ENCODE measurements at places on chromosomes 7 and 10.

- DNase-seq: no peak
Observed at GRCh38 chr7:12239806-12240205, 28.7 kb downstream of the TMEM106B start.

DNA sequence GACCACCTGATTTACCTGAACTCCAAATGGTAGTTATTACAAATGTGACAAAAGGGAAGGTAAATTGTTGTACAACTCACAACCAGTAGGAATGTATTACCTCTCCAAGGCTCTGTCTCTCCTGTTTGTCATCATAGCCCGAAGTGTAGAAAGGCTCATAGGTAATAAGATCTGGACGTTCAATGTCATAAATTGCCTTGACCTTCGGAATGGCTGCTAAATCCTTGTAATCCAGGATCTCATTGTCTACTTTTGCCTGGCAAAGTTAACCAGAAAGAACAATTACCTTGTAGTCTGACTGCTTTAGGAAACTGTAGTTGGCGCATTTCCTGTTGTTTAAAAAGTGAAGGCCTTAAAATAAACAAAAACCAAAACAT, 68.6 kb upstream of the AFAP1L2 start:
- no peak for DNase-seq

DNA sequence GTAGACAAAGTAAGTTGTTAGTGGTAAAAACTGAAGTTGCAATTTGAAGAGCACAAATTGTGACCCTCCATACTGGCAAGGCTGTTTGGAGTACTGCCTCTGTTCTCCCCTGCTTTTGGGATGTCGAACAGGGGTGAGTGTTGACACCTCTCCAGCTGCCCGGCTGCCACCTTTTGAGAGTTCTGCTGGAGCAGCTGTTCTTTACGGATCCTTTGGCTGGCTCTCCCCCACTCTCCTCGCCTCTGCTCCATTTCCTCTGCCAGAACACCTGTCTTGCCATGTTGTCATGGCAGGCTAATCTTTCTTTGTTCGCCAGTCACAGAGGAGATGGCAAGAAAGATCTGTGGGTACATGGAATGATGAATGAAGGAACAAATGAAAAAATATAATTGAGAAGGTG, 34.9 kb downstream of the INSYN2A start:
- no peak for DNase-seq

- DNase-seq: no peak
Observed at GRCh38 chr10:127982601-127983000, 75.7 kb downstream of the PTPRE start.

GRCh38 chr7:124643311-124643811, 122.2 kb downstream of the GPR37 start:
- DNase-seq: no peak

- no peak for DNase-seq
Observed at GRCh38 chr7:54778696-54779540, 19.9 kb upstream of the SEC61G start.

DNA sequence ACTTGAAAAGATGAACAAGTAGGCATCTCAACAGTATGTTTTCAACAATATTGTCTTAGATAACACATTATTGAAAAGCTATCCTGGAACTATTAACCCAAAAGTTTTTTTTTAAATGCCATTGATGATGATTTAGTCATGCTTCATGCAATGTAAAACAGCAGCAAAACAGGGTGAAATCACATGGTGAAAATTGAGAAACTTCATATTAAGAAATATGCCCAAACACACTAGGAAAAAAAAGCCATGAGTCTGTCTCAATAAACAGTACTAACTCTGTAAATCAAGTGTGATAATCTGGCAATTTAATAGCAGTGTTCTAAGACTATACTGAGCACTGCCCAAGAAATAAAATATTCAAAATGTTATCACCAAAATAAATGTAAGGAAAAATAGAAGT, 613.1 kb downstream of the KCNMA1 start:
- DNase-seq: no peak

DNA sequence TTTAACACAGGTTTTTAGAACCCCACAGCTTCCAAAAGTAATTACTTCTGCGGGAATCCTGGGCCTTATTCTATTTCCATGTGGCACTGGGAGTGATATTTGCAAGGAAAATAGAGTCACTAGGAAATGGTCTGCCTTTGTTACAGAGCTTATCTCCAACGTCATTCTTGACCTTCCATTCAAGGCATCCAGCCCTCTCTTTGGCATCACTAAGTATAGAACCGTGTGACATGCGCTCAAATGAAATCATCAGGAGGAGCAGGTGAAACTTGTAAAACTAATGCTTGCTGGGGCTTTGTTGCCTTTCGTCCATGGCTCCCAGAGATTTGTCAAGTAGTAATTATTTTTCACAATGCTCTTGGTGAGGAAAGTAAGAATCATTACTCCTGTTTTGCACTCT, 73.4 kb downstream of the PAPSS2 start:
- no peak for DNase-seq

DNA sequence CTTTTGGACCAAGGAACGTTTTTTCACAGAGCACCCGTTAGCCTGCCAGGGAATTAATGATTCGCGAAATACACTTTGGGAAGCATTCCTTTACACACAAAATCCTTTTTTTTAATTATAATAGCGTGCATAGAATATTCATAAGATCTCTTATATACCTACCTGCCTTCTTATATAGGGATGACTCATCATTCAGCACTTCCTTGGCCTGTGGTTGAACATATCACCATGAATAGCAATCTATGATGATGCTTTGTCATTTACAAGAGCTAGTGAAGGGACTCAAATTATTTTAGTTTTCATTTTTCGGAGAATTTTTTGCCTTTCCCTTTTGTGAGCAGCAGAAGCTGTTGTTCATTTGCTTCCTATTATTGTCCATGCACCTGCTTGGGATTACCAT, 97.0 kb downstream of the CDH23 start:
- no peak for DNase-seq

DNA sequence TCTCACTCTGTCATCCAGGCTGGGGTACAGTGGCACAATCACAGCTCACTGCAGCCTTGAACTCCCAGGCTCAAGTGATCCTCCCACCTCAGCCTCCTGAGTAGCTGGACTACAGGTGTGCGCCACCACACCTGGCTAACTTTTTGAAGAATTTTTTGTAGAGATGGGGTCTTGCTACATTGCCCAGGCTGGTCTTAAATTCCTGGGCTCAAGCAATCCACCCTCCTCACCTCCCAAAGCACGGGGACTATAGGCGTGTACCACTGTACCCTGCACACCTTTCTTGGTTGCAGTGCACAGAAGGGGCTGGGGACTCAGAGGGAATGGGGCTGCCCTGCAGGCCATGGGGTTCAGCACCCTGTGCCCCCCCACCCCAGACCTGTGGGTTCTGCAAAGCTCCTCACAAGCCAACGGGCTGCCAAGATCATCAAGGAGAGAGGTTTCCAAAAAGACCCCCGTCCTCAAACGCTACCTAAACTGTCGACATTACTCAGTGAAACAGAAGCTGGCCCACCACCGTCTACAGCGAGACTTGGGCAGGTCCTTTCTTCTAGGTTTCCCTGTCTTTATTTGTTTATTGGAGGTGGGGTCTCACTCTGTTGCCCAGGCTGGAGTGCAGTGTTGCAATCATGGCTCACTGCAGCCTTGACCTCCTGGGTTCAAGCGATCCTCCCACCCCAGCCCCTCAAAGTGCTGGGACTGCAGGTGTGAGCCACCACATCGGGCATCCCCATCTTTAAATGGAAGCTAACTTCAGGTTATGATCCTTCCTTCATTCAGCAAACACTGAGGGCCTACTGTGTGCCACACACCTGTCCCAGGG, 26.6 kb upstream of the ELFN1 start:
- DNase-seq: no peak

- DNase-seq: no peak
Observed at GRCh38 chr7:102169651-102170392, 116.8 kb upstream of the SH2B2 start.

- DNase-seq: no peak
Observed at GRCh38 chr10:34024693-34025425, 690.4 kb upstream of the NRP1 start.

GRCh38 chr10:35640474-35640873, 1.6 kb downstream of the FZD8 start:
- DNase-seq: peak; percentile 19

- DNase-seq: no peak
Observed at GRCh38 chr10:112988839-112989406, 38.9 kb downstream of the TCF7L2 start.

- DNase-seq: no peak
Observed at GRCh38 chr10:54441275-54441674, 359.8 kb downstream of the PCDH15 start.

GRCh38 chr10:114265392-114266053, 26.5 kb downstream of the VWA2 start:
- no peak for DNase-seq

- DNase-seq: no peak
Observed at GRCh38 chr10:43458227-43458626, 21.3 kb downstream of the ZNF487 start.

DNA sequence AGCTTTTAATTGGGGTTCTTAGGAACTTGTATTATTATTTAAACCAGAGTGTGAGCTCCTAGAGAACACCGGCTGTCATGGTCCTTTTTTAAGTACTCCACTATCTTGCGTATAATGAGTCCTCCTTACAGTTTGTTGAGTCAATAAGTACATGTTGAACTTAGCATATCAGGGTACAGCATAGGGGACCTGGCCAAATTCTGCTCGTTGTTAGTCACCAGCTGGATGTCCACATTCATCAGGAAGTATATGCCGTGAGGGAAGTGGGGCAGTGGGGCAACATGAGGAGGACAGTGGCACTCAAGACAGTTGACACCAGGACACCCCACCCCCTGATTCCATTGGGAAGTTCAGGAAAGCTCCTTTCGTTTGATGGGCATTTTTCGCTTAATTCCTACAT, 16.6 kb downstream of the RPP30 start:
- DNase-seq: no peak

GRCh38 chr7:27149842-27150567, 2.4 kb downstream of the HOXA3 start:
- no peak for DNase-seq

GRCh38 chr7:33750177-33750576, 155.2 kb upstream of the BMPER start:
- no peak for DNase-seq

DNA sequence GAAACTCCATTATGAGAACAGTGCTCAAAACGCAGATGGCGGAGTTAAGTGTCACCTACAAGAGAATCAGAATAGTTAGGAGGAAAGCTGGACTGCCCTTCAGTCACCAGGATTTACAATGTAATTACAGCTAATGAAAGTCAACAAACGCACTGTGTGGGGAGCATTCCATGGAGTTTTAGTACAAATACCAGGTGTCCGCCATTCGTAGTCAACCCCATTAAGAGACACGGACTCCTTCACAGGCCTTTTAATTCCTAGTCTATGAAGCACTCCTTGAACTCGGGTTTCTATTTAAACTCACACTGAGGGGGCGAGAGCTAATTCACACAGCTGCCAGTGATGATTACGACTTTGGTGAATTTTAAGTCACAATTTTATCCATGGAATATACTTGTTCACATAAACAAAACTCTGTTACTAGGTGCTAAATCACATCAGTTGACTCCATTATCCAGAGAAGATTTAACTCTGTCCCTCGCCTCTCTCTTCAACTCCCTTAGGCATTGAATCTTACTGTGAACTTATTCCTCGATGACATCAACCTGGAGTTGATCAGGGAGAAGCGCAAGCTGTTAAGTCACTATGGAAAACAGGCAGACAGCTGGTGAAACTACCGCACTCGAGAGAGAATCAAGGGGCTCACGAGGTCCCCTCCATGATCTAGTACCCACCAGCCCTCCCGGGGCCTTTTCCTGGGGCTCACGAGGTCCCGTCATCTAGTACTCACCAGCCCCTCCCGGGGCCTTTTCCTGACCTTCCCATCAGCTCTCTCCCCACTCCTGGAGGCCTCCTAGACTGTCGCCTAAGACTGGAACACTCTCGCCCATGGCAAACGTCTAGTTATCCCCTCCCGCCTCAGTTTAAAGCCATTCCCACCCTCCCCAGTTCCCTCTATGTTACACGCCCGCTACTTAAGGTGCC, 1.5 kb downstream of the ZFAND2A start:
- DNase-seq: no peak

DNA sequence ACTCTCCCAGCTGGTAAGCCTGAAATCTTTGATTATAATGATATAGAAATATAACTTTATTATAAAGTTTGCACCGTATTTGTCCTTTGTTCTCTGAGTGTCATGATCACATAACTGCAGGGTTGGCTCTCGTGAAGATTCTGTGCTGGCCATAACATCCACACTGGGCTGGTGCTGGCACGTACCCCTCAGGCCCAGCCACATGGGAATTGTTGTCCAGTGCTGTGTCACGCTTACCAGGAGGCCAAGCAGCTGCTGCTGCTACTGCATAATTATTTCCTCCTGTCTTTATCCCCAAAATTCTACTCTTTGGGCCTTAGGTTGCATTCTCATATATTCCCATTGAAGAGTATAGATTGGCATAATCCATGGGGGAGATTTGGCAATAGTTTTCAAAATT, 20.8 kb upstream of the UCN3 start:
- DNase-seq: no peak

DNA sequence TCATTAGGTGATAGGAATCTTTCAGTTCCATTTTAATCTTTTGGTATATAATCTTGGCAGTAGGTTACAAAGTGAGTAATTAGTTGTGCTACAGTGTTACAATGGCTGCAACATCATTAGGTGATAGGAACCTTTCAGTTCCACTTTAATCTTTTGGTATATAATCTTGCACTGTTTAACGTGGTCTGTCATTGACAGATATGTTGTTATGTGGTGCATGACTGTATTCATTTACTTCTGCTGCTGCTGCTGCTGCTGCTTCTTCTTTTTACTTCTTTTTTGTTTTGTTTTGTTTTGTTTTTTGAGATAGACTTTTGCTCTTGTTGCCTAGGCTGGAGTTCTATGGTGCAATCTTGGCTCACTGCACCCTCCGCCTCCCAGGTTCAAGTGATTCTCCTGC, 28.6 kb downstream of the ST7 start:
- DNase-seq: no peak

- no peak for DNase-seq
Observed at GRCh38 chr7:158362912-158363905, 224.4 kb downstream of the PTPRN2 start.

DNA sequence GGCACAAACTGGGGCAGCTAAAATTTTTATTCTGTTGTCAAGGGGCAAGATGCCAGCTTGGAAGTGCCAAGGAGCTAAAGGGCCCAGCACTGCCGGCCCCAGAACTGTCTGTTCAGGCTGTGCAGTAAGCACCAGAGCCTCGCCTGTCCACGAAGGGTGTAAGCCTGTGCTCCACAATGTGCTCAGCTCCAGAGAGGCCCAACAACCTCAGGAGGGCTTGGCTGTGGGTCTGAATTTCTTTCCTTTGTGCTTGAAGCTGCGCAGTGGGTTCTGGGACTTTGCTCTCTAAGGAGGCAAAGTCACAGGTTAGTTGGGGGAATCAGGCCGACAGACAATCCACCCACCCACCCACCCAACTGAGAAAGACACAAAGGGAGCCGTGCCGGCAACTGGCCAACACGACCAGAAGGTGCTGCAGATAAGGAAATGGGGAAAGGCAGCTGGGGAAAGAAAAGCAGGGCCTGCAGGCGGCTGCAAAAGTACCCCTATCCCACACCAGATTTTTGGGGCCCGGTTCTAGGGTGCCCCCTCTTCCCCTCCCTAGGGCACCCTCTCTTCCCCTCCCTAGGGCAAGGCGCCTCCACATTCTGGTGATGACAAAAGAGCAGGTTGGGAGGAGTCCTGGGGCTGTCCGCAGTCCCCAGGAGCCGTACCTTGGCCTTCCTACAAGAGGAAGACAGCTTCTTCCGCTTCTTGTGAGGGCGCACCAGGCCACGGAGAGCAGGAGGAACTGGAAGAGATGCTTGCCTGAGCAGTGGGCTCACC, 7.7 kb downstream of the DDX56 start:
- DNase-seq: no peak

All from CD4-positive, alpha-beta T cell treated with Interleukin-15 for 1 hour (primary cell).